Activated CD8-positive, alpha-beta memory T cell treated with anti-CD3 and anti-CD28 coated beads, Interleukin-2, amount 10 ng/mL, durations not matched to agents 7 days and 5 days (primary cell): ENCODE measurements at places on chromosomes 2 and 18. TPM values are rescaled to one million over a fixed set of nuclear protein-coding genes. Genes with fewer than 3 reads are reported as not detected.
A peak's percentile ranks its signal among the peaks of the same experiment; 100 is the strongest.

GRCh38 chr18:32980896-32981295 is 208.1 kb upstream of the KLHL14 start:
- H3K27ac ChIP-seq = no peak overlapping the region
- no peak overlapping the region for H3K4me3 ChIP-seq
- no peaks in the 10 kb centered on the region for H3K36me3 ChIP-seq
- H3K27me3 ChIP-seq = no peaks in the 10 kb centered on the region
- no peak for DNase-seq

- H3K27ac ChIP-seq = no peak overlapping the region
- peaks cover 12% of the 10 kb centered on the region for H3K27me3 ChIP-seq
- DNase-seq = peak; percentile 48
- no peaks in the 10 kb centered on the region for H3K36me3 ChIP-seq
- no peak overlapping the region for H3K4me3 ChIP-seq
- H3K4me1 ChIP-seq = no peaks in the 10 kb centered on the region
Observed at GRCh38 chr18:70454704-70455322, 166.0 kb downstream of the SOCS6 start.

DNA sequence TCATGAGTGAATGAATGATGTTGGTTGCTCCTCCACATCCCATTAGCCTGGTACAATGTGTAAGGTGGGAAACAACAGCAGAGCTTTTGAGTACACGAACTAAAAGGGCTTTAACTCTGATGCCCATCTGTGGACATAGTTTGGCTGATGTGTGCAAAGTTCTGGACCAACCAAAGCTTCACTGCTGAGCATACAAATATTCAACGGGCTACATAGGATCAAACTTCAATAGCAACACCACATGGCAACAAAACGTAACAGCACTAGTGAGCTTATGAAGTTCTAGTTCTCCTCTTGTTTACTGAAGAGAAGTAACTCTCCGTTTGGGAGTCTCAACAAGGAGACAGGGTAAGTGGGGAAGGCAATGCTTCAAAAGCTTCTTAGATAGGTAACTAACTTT is 20.4 kb downstream of the STAM2 start:
- no peaks in the 10 kb centered on the region for H3K27me3 ChIP-seq
- H3K27ac ChIP-seq = no peak overlapping the region
- peaks cover 8% of the 10 kb centered on the region for H3K4me1 ChIP-seq
- no peak for DNase-seq
- H3K4me3 ChIP-seq = no peak overlapping the region

DNA sequence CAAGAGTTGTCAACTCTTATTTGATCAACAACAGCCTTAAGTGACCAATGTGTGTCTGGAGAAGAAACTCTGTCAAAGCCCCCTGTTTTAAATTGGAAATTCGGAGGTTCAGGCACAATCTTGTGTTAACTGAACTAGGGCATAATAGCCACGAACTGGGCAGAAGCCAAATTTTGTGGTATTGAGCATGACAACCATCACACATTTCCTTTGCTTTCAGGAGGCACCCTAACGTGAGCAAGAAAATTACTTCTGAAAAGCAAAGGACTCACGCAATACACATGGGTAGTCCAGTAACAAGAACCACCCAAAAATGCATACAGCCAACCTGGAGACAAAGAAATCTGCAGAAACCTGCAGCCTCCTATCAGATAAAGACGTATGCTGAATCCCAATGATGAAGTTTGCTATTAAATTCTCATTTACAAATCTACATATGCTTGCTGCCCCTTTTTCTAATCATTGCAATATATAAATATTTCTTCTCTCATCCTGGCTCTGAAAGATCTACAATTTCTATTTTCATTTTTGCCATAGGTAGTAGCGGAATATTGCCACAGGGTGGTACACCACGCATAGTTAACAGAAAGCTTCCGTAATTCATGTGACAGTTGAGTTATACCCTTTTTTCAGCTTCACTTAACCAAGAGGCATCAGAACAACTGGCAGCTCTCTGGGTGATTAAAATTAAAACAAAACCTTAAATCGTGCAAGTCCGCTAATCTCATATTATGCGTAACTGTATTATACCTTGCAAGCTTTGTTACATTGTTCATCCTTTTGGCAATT is 495.8 kb downstream of the NRXN1 start:
- no peak overlapping the region for H3K4me3 ChIP-seq
- no peaks in the 10 kb centered on the region for H3K36me3 ChIP-seq
- no peaks in the 10 kb centered on the region for H3K4me1 ChIP-seq

The DNER gene
- total RNA-seq = not detected

The GPR35 gene
- total RNA-seq = 14.4 TPM

GRCh38 chr2:9808334-9809063 is 34.8 kb upstream of the TAF1B start:
- DNase-seq = no peak
- H3K27ac ChIP-seq = no peak overlapping the region
- H3K36me3 ChIP-seq = no peaks in the 10 kb centered on the region
- H3K27me3 ChIP-seq = peaks cover 19% of the 10 kb centered on the region
- H3K4me3 ChIP-seq = no peak overlapping the region

The ACADL gene
- not detected for total RNA-seq

The RTKN gene
- 1.9 TPM for total RNA-seq

DNA sequence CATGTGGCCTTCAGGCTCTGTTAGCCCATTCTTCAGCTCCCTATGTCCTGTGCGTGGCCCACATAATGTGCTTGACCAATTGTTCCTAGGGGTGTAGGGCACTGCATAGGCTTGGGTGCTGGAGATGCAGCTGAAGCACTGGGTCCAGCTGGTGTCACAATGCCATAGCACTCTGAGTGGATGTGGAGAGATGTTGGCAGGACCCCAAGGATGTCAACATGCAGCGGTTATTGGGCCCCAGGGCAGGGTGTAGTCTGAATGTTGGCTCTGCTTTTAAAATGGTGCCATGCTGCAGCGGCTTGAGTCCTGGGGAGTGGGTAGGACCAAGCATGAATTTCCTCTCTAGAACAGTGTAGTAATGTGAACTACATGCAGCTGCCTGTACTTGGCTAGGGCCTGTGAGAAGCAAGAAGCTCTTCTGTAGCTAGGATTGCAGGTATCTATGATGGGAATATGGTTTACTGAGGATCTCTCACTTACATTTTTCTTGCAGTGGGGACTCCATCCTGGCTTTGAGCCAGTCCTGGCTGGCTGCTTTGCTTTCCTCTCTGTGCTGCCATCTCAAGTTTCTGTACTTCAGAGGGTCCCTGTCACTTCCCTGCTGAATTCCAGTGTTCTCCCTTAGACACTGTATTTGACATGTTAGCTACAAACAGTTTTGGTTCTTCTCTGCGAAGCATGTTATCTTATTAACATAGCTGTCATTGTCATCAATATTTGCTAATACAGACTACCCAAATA is 148.4 kb downstream of the CSRNP3 start:
- no peaks in the 10 kb centered on the region for H3K4me1 ChIP-seq
- H3K36me3 ChIP-seq = no peaks in the 10 kb centered on the region
- peaks cover 4% of the 10 kb centered on the region for H3K27me3 ChIP-seq
- no peak for DNase-seq
- no peak overlapping the region for H3K27ac ChIP-seq

- no peak overlapping the region for H3K27ac ChIP-seq
- no peak for DNase-seq
- no peaks in the 10 kb centered on the region for H3K27me3 ChIP-seq
- peaks cover 46% of the 10 kb centered on the region for H3K36me3 ChIP-seq
- no peak overlapping the region for H3K4me3 ChIP-seq
- peaks cover 25% of the 10 kb centered on the region for H3K4me1 ChIP-seq
Observed at GRCh38 chr2:143524559-143525401, 395.6 kb downstream of the ARHGAP15 start.

GRCh38 chr2:166862468-166863132 is 25.7 kb upstream of the XIRP2 start:
- no peaks in the 10 kb centered on the region for H3K36me3 ChIP-seq
- H3K27me3 ChIP-seq = no peaks in the 10 kb centered on the region
- no peaks in the 10 kb centered on the region for H3K4me1 ChIP-seq
- H3K27ac ChIP-seq = no peak overlapping the region

DNA sequence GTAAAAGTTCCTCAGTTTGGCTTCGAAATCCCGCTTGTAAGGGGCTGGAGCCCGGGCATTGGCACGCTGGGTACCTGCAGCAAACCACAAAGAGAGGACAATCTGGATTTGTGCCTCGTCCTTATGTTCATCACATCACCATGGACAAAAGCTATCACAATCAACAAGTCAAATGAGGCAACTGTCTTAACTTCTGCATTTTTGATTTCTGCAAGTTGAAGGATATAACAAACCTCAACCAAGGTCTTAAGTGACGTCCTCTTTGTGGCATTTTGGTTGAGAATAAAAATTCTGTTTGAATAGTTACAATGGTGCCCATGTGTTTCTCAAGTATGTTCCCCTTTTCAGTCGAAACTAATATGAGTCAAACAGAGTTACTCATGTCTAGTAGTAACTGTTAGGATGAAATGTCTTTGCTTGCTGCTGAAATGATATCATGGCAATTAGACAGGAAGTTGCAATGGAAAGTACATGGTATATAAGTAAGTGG is 70.8 kb upstream of the STK17B start:
- no peaks in the 10 kb centered on the region for H3K27me3 ChIP-seq
- peaks cover 72% of the 10 kb centered on the region for H3K4me1 ChIP-seq
- peak overlapping the region; percentile 71 for H3K4me3 ChIP-seq
- peak; percentile 53 for DNase-seq
- peaks cover 13% of the 10 kb centered on the region for H3K36me3 ChIP-seq
- peak overlapping the region; percentile 100 for H3K27ac ChIP-seq

The CD28 gene
- total RNA-seq = 35.7 TPM

DNA sequence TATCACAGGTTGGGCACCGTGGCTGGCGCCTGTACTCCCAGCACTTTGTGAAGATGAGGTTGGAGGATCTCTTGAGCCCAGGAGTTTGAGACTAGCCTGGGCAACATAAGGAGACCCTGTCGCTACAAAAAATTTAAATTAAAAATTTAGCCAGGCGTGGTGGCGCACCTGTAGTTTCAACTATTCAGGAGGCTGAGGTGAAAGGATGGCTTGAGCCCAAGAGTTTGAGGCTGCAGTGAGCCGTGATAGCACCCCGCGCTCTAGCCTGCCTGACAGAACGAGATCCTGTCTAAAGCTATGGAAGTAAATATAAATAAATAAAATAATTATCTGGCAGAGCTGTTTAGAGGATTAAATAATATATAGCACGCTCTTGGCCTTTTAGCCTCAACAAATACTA is 1.4 kb upstream of the SH3RF3 start:
- H3K4me1 ChIP-seq = peaks cover 12% of the 10 kb centered on the region
- H3K4me3 ChIP-seq = no peak overlapping the region
- DNase-seq = no peak
- peaks cover 68% of the 10 kb centered on the region for H3K27me3 ChIP-seq

GRCh38 chr2:16625759-16626158 is 39.9 kb downstream of the CYRIA start:
- H3K27me3 ChIP-seq = no peaks in the 10 kb centered on the region
- no peak for DNase-seq
- no peaks in the 10 kb centered on the region for H3K36me3 ChIP-seq
- H3K4me3 ChIP-seq = no peak overlapping the region

DNA sequence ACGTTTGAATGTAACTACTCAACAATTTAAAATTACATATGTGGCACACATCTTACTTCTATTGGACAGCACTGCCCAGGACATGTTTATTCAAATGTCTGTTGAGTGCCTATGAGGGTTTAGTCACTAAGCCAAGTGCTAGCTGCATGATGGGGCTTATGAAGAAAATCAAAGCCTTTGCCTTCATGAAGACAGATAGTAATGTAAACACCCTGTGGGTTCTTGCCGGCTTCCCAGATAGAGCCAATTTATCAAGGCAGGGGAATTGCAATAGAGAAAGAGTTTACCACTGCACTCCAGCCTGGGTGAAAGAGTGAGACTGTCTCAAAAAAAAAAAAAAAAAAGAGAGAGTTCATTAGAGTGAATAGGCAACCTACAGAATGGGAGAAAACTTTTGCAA is 43.7 kb upstream of the NEB start:
- H3K27ac ChIP-seq = no peak overlapping the region
- H3K36me3 ChIP-seq = peaks cover 48% of the 10 kb centered on the region
- H3K4me1 ChIP-seq = no peaks in the 10 kb centered on the region
- DNase-seq = no peak

The SLC5A7 gene
- not detected for total RNA-seq

The EFHD1 gene
- total RNA-seq = 0.23 TPM

DNA sequence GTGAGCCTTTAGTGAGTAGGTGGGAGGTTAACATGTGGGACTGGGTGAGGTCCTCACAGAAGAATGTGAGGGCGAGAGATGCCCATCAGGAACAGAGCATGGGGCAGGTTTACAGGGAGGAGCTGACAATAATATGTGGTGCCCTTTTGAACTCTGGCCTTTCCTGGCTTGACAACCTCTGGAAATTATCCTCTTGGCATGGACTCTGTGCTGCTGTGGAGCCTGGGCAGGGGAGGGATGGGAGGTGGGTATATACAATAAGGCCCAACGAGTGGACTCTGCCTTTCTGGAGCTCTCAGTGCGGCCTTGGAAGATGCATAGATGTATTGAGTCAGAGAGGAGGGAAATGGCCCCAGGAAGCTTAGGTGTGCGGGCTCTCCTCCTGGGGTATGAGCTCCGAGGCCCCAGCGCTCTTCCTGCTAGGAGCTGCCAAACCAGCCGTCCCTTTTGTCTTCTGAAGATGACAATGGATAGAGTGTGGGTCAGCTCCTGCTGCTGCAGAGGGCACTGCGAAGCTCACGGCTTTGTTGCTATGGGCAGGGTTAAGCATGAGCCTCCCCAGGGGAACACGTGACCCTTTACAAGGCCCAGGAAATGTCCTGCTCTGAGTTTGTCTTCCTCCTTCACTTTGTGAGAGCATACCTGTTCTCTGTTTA is 8.7 kb upstream of the PSD4 start:
- no peaks in the 10 kb centered on the region for H3K27me3 ChIP-seq
- no peak for DNase-seq
- no peak overlapping the region for H3K4me3 ChIP-seq
- H3K4me1 ChIP-seq = peaks cover 45% of the 10 kb centered on the region
- H3K27ac ChIP-seq = no peak overlapping the region

DNA sequence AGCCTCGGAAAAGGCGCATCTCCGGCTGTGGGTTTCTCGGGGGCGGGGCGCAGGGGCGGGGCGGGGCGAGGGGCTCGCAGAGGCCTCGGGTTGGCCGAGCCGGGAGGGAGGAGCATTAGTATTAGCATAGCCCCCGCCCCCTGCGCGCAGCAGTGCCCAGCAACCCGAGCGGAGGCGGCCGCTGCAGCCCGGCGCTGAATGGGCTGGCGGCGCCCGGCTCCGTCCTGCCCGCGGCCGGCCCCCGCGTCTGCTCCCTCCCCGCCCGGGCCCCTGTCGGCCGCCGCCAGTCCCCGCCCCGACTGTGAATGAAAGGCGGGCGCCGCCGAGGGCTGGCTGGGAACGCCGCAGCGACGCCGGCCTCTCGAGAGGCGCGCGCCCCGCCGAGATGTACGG is at the start of gene EFR3B:
EFR3B (plus strand) TSS at position 149 of the 393 bp plus-strand sequence; CDS start at position 386, 237 bp downstream.
- H3K27ac ChIP-seq = no peak within 1 kb of the TSS
- H3K36me3 ChIP-seq = no peaks in the 10 kb centered on the region
- peaks cover 26% of the 10 kb centered on the region for H3K4me1 ChIP-seq
- DNase-seq = peak; percentile 94
- peaks cover 48% of the 10 kb centered on the region for H3K27me3 ChIP-seq
- peak within 1 kb of the TSS; percentile 63 for H3K4me3 ChIP-seq
